IPS DF 19.7 (cell line): ENCODE measurements at places on chromosomes 2 and 18.

GRCh38 chr18:8876887-8877286 is 171.5 kb downstream of the MTCL1 start:
- no peak for DNase-seq

GRCh38 chr2:28717339-28717758 is 34.3 kb upstream of the PPP1CB start:
- DNase-seq, result no peak

GRCh38 chr2:41610501-41611190 is 437.2 kb upstream of the PKDCC start:
- DNase-seq, result no peak

- DNase-seq, result no peak
Measured at GRCh38 chr2:25337276-25337675, 4.4 kb downstream of the DNMT3A start.

DNA sequence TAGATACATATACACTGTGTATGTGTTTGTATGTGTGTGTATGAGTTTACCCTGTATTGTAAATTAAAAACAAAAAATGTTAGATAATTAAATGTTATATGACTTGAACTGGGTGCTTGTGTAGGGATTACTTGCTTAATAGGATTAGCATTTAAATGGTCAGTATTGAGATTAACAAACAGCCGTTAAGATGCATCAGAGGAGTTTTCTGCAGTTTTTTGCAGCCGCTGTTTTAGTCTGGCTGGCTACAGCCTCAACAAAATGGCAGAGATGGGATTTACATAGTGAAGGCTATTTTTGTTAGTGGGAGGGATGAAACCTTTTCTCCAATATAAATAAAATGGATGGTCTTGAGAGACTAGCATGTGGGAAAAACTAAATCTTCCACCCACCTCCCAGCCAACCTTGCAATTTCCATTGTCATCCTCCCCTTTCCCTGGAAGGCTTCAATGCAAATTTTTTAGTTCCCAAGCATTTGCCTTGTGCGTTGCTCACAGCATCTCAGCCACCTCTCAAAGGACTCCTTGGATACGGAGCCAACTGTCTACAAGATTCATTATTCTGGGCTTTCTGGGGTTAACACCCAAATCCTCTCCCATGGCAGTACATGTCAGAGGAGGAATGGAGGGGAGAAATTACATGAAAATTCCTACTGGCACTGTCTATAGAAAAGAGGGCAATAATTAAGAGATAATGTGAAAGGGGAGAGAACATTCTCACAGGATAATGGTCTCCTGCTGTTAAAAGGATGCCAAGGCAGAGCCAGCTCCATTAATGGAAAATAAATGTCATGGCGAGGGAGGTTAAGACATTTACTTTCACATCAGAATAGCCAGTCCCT is 351.9 kb downstream of the CDH2 start:
- DNase-seq, result no peak

GRCh38 chr2:30620102-30620501 is 173.1 kb downstream of the LCLAT1 start:
- DNase-seq, result no peak

- DNase-seq, result peak; percentile 85
Measured at GRCh38 chr2:231370749-231371429, 24.6 kb upstream of the B3GNT7 start.

GRCh38 chr2:230457793-230458192 is 41.8 kb downstream of the SP100 start:
- DNase-seq, result no peak

GRCh38 chr2:207640661-207641060 is 15.5 kb upstream of the METTL21A start:
- no peak for DNase-seq

GRCh38 chr2:20353241-20353992 is 2.8 kb upstream of the PUM2 start:
- no peak for DNase-seq

DNA sequence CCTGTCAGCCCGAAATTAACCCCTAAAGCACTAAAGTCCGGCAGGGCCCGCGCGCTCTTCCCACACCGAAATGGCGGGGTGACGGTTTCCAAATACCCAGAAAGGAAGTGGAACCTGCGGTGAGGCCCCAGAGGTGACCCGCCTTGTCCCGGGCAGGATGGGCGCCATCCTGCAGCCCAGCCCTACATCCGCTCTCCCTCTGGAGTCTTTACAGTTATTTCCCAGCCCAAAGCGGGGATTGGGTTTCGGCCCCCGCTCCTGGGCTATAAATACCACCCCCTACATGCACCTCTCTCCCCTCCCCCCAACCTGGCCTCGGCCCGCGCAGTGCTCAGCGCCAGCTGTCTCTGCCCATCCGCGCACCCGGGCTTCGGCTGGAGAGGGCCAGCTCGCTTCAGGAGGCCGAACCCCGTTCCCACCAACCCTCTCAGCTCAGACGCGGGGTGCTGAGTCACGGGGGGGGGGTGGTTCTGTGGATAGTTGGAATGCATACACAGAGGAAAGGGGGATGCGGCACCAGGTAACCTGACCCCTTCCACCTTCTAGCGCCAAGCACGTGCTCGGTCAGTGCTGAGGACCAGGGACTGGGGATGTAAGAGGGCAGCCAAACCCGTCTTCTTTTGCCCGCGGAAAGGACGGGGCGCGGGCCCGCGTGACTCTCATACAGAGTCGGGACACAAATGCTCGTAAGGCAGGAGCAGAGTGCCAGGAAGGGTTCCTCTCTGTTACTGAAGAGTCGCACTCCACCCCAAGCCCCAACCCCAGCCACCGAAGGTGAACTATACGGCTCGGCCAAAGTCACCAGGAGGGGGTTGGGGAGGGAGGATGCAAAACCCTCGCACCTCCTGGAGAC is at the start of gene TUBA4B:
Gene TUBA4B, plus strand, starts transcription at position 344 of the 853 bp plus-strand sequence. Its CDS starts 165 bp downstream, at position 509.
- no peak for DNase-seq

- no peak for DNase-seq
Measured at GRCh38 chr2:34787341-34787740, 1188.2 kb upstream of the FAM98A start.

- no peak for DNase-seq
Measured at GRCh38 chr2:121239471-121239870, 45.5 kb downstream of the TFCP2L1 start.

DNA sequence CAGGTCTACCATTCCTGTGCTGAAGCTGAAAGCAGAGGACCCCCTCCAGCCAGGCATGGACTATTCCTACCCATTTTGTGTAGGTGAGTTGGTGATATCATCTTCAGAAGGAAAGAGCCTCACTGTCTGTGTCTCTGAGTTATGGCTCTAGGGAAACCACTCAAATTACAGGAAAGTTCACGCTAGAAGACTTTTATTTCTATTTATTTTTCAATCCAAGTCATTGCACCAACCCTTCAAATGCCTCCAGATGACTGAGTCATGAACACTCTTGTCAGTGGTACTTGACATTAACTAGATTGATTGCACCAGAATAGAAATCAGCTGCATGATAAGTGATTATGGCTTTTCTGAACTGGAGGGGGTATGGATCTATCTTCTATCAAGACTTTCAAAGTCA is 338.4 kb downstream of the MBD2 start:
- no peak for DNase-seq

DNA sequence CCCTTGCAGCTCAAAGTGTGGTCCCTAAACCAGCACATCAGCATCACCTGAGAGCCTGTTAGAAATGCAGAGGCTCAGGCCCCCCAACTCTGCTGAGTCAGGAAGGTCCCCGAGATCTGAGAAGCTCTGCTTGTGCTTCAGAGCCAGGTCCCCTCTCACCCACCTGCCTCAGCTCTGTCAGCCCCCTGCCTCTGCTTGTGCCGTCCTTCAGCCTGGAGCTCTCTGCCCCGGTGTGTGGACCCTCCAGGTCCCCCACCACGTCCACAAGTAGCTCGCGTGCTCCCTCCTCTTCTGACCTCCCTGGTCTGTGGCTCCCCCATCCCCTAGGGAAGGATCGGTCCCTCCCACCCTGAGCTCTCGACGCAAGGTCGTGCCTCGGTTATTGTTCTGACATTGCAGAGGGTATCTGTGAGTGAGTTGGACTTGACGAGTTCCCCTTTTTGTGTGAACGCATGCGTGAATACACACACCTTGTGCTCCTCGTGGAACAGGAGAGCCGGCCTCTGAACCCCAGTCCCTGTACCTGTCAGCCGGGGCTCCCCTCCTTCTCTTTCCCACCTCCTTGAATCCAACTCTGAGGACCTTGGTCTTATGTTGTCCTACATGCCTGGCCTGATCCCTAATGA is 75.5 kb upstream of the TAF1B start:
- DNase-seq, result no peak

GRCh38 chr18:66792466-66792865 is 188.6 kb upstream of the CDH19 start:
- DNase-seq, result no peak

DNA sequence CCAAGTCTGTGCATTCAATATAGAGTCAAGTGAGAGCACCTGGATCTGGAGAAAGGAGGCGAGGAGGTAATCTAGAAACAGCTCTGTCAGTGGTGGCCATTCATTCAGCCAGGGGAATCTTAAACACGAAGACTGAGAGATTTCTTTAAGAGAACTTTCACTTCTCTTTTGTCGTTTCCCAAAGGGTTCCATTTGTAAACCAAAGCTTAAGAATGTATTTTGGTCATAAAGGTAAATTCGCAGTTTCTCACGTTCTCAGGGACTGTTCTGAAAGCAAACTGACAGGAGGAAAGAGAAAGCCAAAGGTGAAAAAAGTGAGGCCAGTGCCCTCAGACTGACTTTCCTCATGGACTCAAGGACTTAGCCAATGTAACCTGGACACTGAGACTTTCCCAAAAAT is 513.5 kb downstream of the CMPK2 start:
- DNase-seq, result no peak

GRCh38 chr2:64626963-64627760 is 26.6 kb downstream of the SERTAD2 start:
- DNase-seq, result no peak

DNA sequence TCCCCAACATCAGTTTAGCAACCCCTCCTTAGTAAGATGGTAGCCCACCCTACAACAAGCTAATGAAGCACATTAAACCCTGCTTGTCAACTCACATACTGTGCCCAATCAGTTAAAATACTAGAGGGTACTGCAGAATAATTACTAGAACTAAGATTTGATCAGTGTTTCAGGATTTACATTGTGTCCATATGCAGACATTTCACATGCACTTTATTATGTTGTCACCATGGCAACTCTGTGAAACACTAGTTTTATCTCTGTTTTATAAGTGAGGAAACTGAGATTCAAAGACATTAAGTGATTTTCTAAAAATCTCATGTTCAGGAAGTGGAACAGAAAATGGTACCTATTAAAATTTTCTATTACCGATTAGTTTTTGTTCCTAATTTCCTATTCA is 61.7 kb downstream of the CYBRD1 start:
- no peak for DNase-seq

GRCh38 chr18:61998957-61999356 is 106.2 kb upstream of the RNF152 start:
- DNase-seq, result no peak

DNA sequence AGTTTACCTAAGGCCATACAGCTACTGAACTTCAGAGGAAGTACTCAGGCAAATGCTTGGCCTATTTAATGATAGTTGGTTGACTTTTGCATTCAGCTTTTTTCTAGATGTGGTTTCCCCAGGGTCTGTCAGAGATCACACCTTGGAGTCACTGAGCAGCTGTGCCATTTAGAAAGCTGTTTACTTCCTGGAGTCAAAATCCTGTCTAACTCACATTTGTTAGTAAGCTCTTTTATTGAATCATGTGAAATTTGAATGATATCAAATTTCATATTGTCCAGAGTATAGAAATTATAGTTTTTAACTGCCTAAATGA is 7.6 kb upstream of the TRIB2 start:
- DNase-seq, result no peak

DNA sequence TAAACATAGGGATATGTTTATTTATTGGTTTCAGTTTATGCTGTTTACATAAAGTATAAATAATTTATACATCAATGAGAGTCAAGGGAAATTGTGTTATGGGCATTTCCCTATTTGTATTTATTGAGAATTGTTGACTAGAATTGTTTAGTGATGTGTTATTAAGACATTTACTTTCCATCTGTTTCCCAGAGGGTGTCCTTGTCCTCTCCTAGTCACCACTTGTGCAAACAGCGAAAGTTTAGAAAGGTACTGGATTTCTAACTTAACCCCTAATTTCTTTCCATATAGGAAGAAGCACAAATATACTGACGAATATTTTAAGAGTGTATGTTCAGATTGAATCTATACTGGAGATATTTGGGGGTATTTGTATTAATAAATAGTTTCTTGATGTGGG is 6.7 kb downstream of the UBE2E3 start:
- DNase-seq, result no peak

- DNase-seq, result no peak
Measured at GRCh38 chr18:9961041-9961440, 47.2 kb downstream of the VAPA start.

DNA sequence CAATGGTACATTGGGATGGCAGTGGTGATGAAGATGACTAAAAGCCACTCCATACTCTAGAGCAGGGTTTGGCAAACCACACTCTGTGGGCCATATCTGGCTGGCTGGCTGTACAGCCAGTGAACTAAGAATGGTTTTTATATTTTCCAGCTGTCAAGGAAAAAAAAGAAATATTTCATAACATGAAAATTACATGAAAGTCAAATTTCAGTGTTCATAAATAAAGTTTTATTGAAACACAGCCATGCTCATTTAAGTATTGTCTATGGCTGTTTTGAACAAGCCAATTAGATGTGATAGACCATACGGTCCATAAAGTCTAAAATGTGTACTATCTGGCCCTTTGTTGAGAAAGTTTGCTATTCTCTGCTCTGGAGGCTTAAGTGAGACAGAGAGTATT is 1.5 kb downstream of the TTC21B start:
- DNase-seq, result no peak
